ENCODE measurements at places on chromosomes 2 and 18. TPM values are rescaled to one million over a fixed set of nuclear protein-coding genes. Genes with fewer than 3 reads are reported as not detected.

KIF3C gene
- total RNA-seq: 23.2 TPM

KATNAL2 gene
- total RNA-seq: 0.98 TPM

SP9 gene
- not detected for total RNA-seq

ATG4B gene
- 72.5 TPM for total RNA-seq

CLIP4 gene
- 20.9 TPM for total RNA-seq

TNFRSF11A gene
- total RNA-seq: 11.9 TPM

MAP2 gene
- total RNA-seq: 23.2 TPM

MMADHC gene
- total RNA-seq: 158 TPM

LBX2 gene
- total RNA-seq: 3.8 TPM

COL3A1 gene
- 6.2 TPM for total RNA-seq

KIAA2012 gene
- total RNA-seq: not detected

INPP5D gene
- total RNA-seq: 26.1 TPM

GCG gene
- total RNA-seq: not detected

HMSD gene
- not detected for total RNA-seq

Data from vein endothelial cell (primary cell).